Mammary epithelial cell (primary cell): ENCODE measurements at places on chromosomes 13 and 19. TPM values are rescaled to one million over a fixed set of nuclear protein-coding genes. Genes with fewer than 3 reads are reported as not detected.

PCID2 gene
- total RNA-seq: 42.0 and 49.2 TPM in 2 replicates

CD33 gene
- not detected for total RNA-seq

ERICH4 gene
- total RNA-seq: not detected

PTH2 gene
- not detected for total RNA-seq

RFPL4AL1 gene
- not detected in 2 replicates for total RNA-seq

SSC5D gene
- 0.09 and 0.48 TPM in 2 replicates for total RNA-seq

PGLYRP1 gene
- not detected in 2 replicates for total RNA-seq

MAMSTR gene
- 1.1 and 1.2 TPM in 2 replicates for total RNA-seq

CYP4F2 gene
- 0.68 and 1.0 TPM in 2 replicates for total RNA-seq

NBEA gene
- total RNA-seq: 0.42 and 0.43 TPM in 2 replicates

IGFL1 gene
- total RNA-seq: 1.7 and 8.7 TPM in 2 replicates

PLEKHA4 gene
- 10.0 TPM for total RNA-seq

SIAH3 gene
- not detected in 2 replicates for total RNA-seq

BAX gene
- total RNA-seq: 53.7 TPM

CEACAM7 gene
- total RNA-seq: not detected

LYL1 gene
- total RNA-seq: not detected
